ENCODE measurements at places on chromosomes 7 and 10. TPM values are rescaled to one million over a fixed set of nuclear protein-coding genes. Genes with fewer than 3 reads are reported as not detected.

DNA sequence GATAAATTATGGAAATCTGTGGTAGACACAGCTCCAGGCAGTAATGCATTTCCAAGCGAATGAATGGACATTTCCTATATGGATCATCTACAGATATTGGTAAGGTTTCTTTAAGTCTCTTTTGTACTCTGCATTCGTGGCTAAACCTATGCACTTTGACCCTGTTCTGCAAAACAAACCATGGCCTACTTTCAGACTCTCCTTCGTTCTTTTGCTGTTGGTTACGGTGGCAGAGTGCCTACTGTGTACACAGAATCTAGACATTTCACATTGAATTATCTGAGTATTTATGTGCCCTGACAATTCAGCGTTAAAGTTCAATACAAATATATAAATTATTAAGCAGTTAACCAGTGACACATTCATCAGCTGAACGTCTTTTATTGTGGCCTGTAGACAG, 93.3 kb downstream of the MGMT start:
- no peak for DNase-seq

DNA sequence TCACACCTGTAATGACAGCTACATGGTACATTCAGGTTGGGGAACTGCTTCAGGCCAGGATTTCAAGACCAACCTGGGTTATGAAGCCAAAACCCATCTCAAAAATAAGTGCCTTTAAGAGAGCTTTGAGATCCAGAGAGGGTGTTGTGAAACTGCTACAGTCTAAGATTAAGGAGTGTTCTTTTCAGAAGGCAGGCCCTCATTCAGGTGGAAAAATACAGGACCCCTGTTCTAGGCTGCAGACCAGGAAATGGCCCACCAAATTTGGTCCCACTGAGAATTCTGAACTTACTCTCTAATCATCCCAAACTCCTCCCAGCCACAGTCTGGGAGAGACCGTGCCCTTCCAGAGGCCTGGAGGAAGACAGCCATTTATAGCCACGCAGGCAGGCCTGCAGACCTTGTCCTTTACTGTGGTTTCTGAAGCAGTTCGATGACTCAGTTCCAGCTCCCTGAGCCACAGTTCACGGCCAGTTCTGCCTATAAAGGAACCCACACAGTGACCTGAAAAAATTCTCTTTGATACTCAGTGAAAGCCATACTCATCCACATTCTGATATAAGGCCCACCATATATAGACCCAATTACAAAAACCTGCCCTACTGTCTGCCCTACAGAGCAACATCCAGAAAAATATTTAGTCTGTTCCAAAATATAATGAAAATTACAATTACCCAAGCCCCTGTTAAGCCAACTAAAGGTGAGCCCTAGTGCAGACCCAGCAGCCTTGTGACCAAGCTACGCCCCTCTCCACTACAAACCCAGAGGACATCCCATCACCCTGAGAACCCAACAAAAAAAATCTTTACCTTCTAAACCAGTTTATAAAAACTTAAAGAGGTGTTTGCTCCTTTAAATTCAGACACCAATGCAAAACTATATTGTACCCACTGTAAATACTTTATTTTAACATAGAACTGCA, 21.2 kb downstream of the ZNF680 start:
- DNase-seq = no peak

DNA sequence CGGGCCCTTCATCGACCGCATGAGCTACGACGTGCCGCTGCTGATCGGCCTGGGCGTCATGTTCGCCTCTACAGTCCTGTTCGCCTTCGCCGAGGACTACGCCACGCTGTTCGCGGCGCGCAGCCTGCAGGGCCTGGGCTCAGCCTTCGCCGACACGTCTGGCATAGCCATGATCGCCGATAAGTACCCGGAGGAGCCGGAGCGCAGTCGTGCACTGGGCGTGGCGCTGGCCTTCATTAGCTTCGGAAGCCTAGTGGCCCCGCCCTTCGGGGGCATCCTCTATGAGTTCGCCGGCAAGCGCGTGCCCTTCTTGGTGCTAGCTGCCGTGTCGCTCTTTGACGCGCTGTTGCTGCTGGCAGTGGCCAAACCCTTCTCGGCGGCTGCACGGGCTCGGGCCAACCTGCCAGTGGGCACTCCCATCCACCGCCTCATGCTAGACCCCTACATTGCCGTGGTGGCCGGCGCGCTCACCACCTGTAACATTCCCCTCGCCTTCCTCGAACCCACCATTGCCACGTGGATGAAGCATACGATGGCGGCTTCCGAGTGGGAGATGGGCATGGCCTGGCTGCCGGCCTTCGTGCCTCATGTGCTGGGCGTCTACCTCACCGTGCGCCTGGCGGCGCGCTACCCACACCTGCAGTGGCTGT, 1.2 kb downstream of the SLC18A3 start:
- no peak for DNase-seq

DNA sequence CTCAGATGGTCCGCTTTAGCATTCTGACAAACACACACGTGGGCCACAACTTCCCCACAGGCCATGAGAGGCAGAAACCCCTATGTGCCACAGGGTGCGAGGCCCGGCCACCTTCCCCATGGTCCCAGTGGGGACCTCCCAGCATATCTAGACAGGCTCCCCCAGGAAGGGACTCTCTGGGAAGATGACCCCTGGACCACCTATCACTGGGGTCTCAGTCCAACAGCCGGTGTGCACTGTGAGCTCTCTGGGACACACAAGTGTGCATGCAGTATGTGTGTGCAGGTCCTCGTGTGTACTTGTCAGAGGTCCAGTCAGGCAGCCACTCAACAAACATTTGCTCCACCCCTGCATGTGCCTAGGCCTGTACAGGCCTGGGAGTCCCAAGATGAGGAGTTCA, 18.7 kb downstream of the GRID1 start:
- DNase-seq = no peak

- DNase-seq = no peak
Observed at GRCh38 chr10:108696792-108697477, 1226.4 kb downstream of the XPNPEP1 start.

DNA sequence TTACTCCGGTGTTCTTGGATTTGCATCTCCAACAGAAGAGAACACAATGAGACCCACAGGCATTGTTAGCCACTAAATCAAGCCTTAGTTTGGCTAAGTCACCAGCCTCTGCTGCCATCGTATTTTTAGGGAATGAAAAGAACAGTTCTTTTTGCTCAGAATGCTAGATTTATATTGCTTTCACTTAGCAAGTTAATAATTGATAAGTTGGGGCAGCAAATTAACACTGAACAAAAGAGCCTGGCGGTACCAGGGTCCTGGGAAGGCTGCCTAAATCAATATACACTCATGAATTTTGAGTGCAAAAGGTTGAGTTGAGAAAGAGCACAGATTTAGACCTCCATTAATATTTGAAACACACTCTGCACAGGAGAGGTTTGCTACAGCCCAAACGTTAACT, 767.7 kb downstream of the TYW1 start:
- DNase-seq = no peak

GRCh38 chr7:36161996-36162395, 8.9 kb downstream of the EEPD1 start:
- no peak for DNase-seq

DNA sequence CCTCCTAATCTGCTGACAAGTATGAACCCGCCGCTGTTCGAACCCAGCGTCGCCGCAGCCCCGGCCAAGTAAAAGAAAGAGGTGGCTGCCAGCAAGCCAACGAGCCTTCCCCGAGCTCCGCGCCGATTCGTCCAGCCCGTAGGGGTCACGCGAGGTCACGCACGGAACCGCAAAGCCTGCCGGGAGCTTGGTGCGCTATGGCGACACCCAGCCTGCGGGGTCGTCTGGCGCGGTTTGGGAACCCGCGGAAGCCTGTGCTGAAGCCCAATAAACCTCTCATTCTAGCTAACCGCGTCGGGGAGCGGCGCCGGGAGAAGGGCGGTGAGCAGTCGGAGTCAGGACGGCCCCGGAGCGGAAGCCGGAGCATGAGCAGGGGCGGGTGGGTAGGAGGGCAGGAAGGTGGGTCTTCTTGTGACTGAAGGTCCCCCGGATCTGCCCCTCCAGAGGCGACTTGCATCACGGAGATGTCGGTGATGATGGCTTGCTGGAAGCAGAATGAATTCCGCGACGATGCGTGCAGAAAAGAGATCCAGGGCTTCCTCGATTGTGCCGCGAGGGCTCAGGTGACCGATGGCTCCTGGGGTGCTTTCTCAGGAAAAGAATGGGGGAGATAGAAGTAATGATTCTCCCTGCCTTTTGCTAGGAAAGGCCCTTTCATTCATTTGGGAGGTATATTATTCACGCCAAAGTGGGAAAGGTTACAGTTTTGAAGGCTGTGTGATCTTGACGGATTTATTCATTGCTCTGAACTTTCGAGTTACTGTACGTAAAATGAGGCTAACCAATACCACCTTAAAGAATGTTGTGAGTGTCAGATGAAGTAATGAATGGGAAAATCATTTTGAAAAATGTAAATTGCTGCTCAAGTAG, at the start of gene CHCHD1:
Gene CHCHD1 (plus strand): TSS at position 170 of the 870 bp plus-strand sequence. CDS start 28 bp downstream, at position 198.
- DNase-seq = peak; percentile 92

GRCh38 chr10:74589226-74589673, 237.2 kb upstream of the KAT6B start:
- peak; percentile 59 for DNase-seq

VPS37D gene
- 3.8 TPM for total RNA-seq

PTN gene
- total RNA-seq = 51.1 TPM

VENTX gene
- 4.6 TPM for total RNA-seq

ZP3 gene
- 1.4 TPM for total RNA-seq

Measured in breast epithelium (tissue), 4 donors.